ENCODE measurements at places on chromosomes 5 and 9. TPM values are rescaled to one million over a fixed set of nuclear protein-coding genes. Genes with fewer than 3 reads are reported as not detected.

DNA sequence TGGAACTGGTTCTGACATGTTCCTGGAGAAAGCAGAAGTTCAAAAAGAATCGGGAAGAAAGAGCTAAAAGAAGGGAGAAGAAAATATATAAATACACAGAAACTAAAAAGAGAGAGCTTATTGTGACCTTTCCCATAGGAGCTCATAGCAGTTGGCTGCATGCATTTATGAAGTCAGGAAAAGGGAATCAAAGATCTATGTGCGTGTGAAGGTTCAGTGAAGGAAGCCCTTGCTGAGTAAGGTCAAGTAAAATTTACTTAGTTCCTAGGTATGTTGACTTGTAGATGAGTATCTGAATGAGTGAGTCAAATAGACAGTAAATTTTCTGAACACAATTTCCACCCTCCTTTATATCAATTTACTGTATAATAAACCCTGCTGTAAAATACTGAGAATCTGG lies 632.5 kb downstream of the SLCO4C1 start:
- no peak for DNase-seq

DNA sequence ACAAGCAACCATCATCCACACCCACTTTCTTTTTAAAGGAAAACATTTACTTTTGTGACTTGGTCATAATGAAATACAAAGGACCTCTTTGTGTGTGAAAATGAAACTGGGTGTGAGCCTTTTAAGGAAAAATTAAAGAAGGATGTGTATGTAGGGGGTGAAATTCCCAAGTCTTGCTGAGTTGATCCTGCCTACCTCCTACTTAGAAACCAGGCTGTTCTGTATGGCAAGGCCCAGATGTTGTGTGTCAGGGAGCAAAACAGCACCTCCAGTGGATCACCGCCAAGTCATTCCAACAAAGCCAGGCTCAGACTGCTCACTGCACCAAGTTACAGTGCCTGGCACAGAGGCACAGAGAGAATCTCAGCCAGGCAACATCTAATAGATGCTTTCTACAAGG lies 198.5 kb upstream of the FBN2 start:
- DNase-seq: peak; percentile 6

- DNase-seq: no peak
Observed at GRCh38 chr5:180626661-180627385, 22.6 kb downstream of the FLT4 start.

DNA sequence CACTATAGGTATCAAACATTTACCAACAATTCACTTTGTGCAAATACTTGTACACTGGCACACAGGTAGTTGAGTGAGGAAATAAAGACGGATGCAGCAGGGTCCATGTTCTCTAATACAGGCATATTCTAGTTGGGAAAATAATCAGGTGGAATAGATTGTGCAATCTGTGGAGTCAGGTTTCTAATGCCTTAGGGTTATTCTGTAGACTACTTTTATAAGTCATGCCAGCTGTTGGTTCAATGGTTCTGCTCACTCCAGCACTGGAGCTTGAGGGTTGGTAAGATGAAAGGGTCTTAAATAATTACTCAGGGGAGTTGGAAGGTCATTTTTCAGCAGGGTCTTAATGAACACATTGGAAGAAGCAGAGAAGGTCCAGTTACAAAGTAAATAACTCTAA lies 690.3 kb upstream of the DMAC1 start:
- DNase-seq: no peak

DNA sequence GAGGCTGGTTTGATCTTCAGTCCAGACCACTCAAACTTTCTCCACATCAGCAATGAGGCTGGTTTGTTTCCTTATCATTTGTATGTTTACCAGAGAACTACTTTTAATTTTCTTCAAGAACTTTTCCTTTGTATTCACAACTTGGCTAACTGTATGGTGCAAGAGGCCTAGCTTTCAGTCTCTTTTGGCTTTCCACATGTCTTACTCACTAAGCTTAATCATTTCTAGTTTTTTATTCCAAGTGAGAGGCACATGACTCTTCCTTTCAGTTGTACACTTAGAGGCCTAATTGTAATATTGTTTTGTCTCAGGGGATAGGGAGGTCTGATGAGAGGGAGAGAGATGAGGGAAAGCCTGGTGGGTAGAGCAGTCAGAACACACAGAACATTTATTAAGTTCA lies 554.0 kb upstream of the ARRDC3 start:
- no peak for DNase-seq

DNA sequence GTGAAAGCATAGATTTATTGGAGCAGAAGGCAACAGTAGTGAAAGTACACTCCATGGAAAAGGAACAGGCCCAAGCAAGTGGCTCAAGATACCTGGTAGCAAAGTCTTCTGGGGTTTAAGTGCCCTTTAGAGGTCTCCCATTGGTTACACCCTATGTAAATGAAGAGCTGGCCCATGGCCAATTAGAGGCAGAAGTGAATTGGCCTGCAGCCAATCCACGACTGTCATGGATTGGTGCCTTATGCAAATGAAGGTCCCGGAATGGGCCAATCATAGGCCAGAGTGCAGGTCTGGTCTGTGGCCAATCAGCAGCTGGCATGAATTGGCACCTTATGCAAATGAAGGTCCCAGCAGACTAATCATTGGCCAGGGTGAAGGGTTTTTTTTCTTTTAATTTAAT lies 64.2 kb upstream of the PCSK5 start:
- no peak for DNase-seq

GRCh38 chr9:133770076-133770777 lies 32.1 kb upstream of the SARDH start:
- no peak for DNase-seq

DNA sequence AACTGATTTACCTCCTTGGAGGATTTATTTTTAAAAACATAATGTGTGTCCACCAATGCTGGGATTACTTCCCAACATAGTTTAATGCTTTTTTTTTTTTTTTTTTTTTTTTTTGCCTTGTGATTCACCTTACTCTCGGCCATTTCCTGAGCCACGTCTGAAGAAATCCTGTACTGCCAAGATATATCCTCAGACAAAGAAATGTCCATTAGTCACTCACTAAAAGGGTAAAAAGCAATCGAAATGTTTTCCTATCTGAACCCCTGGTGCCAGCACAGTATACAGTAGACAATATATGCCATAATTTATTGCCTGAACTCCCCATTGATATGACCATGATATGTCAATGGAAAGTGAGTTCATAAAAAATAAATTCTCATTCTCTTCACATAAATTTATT lies 344.1 kb downstream of the BNC2 start:
- DNase-seq: peak; percentile 77

DNA sequence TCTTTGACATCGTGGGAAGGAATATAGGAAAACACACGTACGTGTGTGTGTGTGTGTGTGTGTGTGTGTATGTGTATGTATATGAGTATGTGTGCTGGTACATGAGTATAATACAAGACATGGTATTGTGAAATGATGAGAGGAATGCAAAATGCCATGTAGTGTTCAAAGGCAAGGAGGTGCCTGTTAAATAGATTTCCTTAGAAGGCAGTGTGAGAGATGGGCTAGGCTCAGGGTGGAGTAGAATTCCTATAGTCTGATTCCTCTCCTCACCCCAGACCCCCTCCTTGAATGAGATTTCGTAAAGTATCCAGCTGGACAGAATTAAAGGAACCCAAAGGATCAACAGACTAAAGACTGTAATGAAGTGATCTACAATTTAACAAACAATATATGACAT lies 11.1 kb downstream of the GPR21 start:
- DNase-seq: peak; percentile 79

Gene HSPB3
- 0.54 TPM for total RNA-seq

Gene PHYHD1
- 2.2 TPM for total RNA-seq

Gene TMOD1
- total RNA-seq: 0.18 TPM

Gene TXNDC8
- total RNA-seq: not detected

Gene NR2F1-AS1
- total RNA-seq: 12.5 TPM

Gene TMEM171
- total RNA-seq: 3.3 TPM

Gene TLX3
- total RNA-seq: not detected

Gene SLC25A2
- total RNA-seq: 0.28 TPM
